C1 segment of cervical spinal cord (tissue), 14 donors: ENCODE measurements at places on chromosomes 7 and 10.

- DNase-seq, result no peak
These were observed 77.3 kb upstream of the GTF2IRD1 start for GRCh38 chr7:74376256-74377036.

DNA sequence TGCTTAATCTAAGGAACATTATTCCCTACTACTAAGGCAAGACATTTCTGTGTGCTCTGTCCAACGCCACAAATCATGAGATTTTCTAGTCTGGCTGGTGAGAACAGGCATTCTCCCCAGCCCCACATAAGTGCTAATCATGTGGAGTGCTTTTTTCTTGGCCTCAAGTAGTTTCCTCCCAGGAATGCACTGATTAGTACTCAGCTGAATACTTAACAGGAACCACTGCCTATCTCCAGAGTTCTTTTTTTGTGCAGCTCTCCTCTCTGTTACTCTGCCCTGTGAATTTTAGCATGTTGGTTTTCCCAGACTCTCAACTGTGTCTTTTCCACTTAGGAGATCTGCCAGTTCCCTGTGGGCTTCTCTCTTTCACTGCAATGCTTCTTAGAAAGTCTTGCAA, 1098.5 kb upstream of the LRRTM3 start:
- DNase-seq, result no peak

- no peak for DNase-seq
These were observed 93.1 kb upstream of the PDE1C start for GRCh38 chr7:32163141-32163806.

- DNase-seq, result no peak
These were observed 103.9 kb upstream of the POT1 start for GRCh38 chr7:125033506-125033905.

DNA sequence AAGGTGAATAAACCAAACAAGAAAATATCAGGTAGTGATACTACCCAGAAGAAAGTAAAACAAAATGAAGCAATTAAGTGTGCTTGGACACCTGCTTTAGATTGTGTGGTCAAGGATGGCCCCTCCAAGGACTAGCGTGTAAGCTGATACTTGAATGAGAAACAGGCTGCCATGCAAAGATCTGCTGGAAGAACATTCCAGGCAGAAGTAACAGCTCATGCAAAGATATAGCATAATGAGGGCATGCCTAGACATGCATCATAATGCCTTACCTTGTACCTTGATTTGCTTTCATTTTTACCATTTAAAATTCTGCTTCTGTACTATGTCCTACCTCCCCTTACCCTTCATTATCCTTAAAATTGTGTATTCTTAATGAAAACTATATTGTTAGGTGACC, 74.8 kb upstream of the HDAC9 start:
- no peak for DNase-seq

DNA sequence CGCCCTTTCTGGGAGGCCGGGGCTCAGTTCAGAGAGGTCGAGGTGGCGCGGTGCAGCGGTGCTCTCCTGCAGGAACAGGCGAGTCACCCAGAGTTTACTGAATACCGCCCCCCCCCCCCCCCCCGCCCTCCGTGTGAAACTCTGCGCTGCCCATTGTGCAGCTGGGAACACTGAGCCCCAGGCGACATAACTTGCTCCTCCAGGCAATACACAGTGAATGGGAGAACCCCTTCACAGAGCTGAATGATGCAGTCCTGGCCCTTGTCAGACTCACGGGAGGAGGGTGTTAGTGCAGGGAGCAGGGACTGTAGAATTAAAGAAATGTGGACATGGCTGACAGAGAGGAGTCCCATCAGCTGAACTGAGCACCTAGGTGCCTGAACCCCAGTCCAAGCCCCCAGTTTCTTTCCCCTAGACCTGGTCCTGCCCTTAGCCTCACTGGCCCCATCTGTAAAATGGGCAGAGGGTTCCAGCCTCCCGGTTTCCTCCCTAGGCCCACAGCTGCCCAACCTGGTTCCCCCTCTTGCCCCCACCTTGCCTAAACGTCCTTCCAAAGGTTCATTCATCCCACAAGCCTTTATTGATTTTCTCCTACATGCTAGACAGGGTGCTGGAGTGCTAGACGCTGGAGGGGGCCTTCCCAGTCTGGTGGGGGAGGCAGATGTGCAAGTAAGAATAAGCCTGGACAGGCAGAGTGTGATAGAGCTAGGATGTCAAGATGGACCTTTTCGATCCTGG, 869 bp upstream of the LOXL4 start:
- no peak for DNase-seq

DNA sequence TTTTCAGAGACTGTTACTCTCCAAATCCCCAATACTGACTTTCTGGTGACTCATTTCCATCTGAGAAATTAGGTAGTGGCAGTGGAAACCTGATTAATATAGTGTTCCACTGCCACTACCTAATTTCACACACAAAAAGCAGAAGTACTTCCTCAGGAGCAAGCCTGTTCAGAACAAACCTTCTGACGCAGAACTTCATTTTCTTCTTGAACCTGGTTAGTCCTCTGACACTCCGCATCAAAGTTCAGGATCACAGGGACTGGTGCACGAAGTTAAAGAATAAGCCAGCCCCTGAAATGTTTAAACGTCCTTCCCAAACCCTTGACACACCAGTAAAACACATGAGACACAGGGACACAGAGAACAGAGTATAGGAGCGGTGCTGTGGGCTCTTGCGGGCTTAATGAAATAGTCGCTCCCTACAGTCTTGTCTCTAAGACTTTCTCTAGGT, 4.4 kb downstream of the WDR91 start:
- DNase-seq, result no peak

GRCh38 chr10:113073549-113074189, 123.6 kb downstream of the TCF7L2 start:
- no peak for DNase-seq

DNA sequence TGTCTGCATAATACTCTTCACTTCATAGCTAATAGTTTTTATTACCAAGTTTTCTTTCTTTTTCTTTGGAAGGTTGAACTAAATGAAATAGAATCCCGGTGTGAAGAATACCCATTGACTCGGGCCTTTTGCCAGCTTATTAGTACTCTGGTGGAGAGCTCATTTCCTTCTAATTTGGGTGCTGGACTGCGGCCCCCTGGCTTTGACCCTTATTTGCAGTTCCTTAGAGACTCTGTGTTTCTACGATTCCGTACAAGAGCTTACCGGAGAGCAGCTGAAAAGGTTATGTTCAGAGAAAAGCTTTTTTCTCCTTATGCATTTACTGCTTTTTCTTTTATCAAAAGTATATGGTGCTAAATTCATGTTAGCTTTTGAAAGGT, 40.2 kb downstream of the NUP205 start:
- DNase-seq, result no peak

DNA sequence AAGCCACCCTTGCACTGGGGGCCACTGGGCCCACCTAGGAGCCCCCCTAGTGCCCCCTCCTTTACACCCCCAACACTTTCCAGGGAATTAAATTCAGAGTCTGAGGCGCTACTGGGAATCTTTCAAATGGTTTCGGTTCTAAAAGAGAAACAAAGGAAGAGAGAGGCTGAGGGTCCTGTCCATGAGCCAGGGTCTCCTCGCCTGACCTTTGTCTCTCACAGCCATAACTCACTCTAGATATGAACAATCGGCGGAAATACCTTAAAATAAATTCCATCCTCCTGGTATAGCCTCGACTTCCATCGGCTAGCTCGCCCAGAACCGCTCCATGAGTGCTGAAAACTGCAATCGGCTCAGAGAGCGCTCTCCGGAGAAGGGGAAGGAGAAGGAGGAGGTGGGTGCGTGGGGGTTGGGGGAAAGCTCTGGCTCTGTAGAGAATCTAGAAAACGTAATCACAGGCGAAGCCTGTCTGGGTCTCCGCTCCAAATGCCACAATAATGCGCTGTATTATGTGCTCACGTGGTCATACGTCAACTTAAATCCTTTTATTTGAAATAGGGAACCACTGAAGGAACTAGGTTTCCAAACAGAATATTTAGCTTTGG, 12.6 kb downstream of the HOXA4 start:
- no peak for DNase-seq
